ENCODE measurements at places on chromosomes 13 and 19. TPM values are rescaled to one million over a fixed set of nuclear protein-coding genes. Genes with fewer than 3 reads are reported as not detected.

The PRR19 gene
- 4.7 TPM for total RNA-seq

The POU2F2 gene
- 0.47 TPM for total RNA-seq

The IZUMO2 gene
- total RNA-seq, result not detected

The ZNF471 gene
- 0.06 TPM for total RNA-seq

The THSD1 gene
- total RNA-seq, result 9.1 TPM

The CDX2 gene
- total RNA-seq, result 1.0 TPM

The STXBP2 gene
- 43.8 TPM for total RNA-seq

The ZNF57 gene
- total RNA-seq, result 2.7 TPM

The OR4F17 gene
- total RNA-seq, result not detected

The TMEM150B gene
- not detected for total RNA-seq

The SIGLEC7 gene
- total RNA-seq, result not detected

The TNFSF9 gene
- 6.3 TPM for total RNA-seq

The NLRP7 gene
- total RNA-seq, result not detected

The TEX29 gene
- not detected for total RNA-seq

The CYSLTR2 gene
- not detected for total RNA-seq

The LRRC63 gene
- total RNA-seq, result not detected

The ZNF433 gene
- not detected for total RNA-seq
